ENCODE measurements at places on chromosomes 5 and 9. TPM values are rescaled to one million over a fixed set of nuclear protein-coding genes. Genes with fewer than 3 reads are reported as not detected.

Gene PRSS3
- 66.3 TPM for total RNA-seq

Gene IL3
- total RNA-seq, result not detected

Gene FOXD4L6
- total RNA-seq, result 0.54 TPM

Gene RORB
- total RNA-seq, result 0.02 TPM

Gene AQP3
- 5.5 TPM for total RNA-seq

DNA sequence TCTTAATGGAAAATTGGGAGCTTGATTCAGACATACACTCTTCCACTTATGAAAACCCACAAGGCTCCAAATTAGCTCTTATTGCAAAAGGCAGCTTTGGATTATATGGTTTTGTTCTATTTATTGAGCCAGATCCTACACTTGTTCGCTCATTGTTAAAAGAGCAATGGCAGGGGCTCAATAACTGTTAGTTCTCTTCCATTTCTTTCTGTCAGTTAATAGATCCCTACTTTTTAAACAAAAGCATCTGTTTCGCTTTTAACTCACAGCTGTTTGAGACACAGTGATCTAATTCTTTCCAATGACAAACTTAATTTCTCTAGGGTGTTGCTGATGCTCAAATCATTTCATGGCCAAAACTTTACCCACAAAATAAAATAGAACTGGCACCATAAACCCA is 11.7 kb downstream of the C5 start:
- no peak for DNase-seq

DNA sequence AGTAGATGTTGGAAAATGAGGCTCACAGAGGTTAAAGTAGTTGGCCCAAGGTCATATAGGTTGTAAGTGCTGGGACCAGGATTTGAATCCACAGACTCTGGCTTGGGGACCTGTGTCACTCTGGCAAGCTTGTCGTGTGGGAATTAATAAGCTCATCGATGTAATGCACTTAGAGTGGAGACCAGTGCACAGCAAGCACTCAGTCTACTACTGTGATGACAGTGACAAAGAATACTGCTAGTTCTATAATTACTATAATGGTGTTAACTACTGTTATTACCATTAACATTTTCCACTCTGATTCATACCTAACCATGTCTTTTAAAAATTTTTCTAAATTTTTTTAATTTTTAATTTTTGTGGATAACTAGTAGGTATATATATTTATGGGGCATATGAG is 12.8 kb downstream of the PAM start:
- no peak for DNase-seq

- DNase-seq, result no peak
These were observed 478.5 kb upstream of the DMAC1 start for GRCh38 chr9:8278048-8278447.

- no peak for DNase-seq
These were observed 61.2 kb downstream of the TMEM174 start for GRCh38 chr5:73234204-73234555.

DNA sequence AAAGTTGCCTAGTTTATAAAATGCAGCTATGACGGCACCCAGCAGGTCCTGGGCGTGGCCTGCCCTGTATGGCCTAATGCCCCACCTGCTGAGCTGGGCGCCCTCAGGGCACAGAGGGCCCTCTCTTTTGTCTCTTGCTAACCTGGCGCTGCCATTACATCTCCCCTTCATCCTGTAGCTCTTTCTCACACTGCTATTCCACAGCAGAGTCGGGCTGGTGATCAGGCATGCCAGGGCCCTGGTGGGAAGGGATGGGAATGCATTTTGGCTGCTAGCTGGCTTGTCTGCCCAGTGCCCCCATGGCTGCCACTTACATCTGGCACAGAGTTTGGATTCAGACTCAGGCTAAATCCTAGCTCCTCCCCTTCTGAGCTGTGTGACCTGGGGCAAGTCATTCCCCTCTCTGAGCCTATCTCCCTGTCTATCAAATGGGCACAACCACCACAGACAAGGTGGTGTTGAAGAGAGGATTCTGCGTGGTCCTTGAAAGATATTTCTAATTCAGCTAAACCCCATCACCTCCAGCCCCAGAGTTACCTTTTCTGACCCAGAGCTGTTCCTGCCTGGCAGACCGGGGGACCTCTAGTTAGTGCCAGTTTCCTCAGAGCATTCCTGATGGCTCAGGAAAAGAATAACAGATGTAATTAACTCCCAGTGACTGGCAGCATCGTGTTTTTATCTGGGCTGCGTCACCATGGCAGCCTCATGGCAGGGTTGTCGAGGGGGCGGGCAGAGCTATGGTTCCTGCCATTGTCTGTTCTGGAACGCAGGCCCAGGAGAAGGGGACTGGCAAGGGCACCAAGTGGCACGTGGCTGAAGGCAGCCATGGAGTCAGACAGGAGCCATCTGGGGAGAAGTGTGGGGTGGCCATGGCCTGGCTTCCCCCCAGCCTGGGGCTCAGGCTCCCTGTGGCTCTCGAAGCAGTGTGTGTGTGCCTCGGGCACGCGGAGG is 6.3 kb downstream of the PRR7 start:
- no peak for DNase-seq

Measured in HCT116 (cell line).